ENCODE measurements at places on chromosomes 2 and 18.

DNA sequence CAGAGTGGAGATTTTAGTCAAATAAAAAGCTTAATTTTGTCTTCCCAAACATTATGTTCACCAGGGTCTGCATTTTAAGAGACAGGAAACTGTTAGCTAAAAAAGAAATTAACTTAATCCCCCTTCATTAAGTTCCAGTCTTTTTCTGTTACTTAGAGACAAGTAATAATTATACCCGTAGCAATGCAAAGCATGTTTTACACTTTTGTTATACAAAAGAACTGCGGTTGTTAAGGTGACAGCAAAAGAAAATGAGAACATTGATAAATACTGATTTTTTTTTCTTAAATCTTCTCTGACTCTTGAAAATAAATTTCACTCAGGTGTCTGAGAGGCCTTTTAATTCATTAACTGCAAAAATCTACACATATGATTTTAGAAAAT lies 101.4 kb downstream of the MEIS1 start:
- no peak for DNase-seq

GRCh38 chr2:120389036-120389391 lies 43.1 kb downstream of the INHBB start:
- no peak for DNase-seq

DNA sequence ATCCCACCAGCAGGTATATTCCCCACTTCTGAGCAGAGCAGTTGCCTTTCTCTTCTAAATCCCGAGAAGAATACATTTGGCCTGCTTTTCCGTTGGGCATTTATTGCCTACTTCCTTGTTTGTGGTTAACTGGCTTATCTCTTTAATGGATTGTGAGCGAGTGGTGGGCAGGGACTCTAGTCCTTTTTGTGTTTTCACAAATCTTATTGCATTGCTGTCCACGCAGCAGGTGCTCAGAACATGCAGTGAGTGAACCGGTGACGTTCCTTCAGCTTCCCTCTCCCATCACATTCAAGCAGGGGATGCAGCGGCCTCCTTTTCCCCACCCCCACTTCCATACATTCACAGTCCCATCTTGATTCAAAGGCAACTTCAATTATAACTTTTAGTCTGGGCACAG lies 28.9 kb upstream of the GAREM2 start:
- DNase-seq: no peak

- no peak for DNase-seq
Observed at GRCh38 chr18:54386043-54386442, 28.3 kb downstream of the C18orf54 start.

- DNase-seq: no peak
Observed at GRCh38 chr18:57267368-57267925, 84.9 kb upstream of the ST8SIA3 start.

Measured in omental fat pad (tissue), 4 donors.